Right ventricle myocardium inferior (tissue), 1 donor: ENCODE measurements at places on chromosomes 3 and 15.

DNA sequence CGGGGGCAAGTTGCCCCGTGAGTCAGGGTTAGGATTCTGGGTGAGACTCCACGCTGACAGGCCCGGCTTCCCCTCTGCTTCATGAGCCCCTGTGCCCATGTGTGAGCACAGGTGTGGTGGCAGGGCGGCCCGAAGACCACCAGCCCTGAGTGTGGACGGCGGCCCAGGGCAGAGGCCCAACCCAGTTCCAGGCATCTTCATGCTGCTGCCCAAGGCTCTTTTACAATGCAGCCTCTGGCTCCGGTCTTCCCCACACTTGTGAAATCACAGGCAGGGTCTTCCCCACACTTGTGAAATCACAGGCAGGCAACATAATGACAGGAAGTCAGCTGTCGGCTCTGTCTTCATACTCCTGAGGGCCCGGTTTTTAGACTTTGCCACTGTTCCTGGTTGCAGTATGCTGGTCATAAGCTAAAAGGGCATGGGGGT lies 78.8 kb downstream of the AAGAB start:
- DNase-seq, result peak; percentile 79

GRCh38 chr15:26864664-26865191 lies 2.1 kb upstream of the GABRA5 start:
- no peak for DNase-seq

DNA sequence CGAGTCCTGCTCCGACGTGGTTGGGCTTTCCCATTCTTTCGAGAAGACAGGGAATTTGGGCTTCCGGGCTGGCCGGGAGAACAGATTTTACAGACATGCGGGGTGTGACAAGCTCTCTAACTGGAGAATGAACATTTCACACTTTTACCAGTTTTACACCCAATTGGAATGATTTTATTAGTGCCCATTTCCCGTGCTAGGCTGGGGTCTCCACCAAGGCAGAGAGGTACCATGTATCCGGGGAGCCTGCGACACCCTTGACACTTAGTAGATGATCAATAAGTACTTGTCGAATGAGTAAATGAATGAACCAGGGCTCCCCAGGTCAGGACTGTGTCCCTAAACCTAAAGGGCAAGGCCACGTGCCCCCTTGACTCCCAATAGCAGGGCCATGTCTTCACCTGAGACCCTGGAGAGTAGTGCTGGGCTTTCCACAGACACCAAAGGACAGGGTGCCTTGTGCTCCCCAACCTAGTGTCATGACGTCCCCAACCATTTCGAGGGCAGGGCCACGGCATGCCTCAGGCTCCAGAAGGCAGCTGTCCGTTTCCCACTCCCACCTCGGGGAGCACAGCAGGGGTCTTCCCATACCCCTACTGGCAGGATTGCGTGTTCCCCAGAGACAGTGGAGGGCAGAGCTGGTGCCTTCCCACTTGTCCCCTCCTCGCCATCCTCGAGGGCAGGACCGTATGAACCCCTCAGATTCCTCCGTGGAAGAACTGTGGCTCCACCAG lies 679 bp upstream of the MYD88 start:
- no peak for DNase-seq

DNA sequence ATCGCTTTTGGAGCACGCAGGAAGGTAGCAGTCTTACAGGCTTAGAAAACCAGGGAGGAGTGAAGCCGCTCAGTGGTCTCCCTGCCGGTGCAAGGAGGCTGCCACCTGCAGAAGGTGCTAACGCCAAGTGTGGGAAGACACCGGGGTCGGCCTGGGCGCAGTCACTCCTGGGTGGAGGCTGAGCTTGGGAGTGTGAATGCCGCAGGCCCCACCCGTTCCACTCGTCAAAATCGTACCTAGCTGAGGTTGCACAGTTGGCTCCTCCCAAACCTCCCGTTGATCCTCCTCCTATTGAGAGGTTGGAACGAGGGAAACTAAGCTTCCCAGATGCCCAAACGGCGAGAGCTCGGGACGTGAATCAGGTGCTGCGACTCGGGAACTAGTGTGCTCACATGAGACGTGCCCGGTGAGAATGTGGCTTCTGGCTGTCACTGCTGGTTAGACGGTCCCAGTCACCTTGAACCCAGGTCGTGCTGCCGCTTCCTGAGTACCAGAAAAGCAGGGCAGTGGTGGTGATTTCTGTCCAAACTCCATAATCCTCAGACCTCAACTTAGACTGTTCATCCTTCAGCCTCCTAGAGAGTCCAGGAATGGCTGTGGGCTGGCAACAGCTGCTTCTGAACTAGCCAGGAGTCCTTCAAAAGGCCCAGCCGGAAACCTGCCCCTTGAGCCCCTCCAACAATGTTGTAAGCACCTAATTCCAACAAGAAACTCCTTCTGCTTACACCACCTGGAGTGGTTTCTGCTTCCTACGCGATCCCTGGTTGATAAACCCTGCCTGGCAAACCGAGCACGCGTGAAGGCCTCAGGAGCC lies 156.0 kb downstream of the XXYLT1 start:
- no peak for DNase-seq

DNA sequence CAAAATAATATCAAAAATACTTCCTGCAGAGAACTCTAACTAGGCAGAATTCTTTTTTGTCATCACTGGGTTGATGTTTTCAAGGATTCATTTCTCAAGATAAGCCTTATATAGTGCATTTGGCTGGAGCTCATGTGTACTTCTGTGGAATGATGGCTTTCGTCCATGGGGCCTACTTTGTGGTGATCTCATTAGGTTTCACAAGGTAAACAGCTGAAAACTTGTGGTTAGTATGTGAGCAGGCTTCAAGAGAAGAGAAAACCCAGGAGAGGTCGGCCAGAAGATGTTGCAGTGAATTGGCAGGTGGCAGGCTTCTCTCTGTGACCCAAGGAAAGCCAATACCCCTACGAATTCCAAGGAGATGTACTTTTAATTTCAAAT lies 121.4 kb upstream of the PHLDB2 start:
- DNase-seq, result no peak

DNA sequence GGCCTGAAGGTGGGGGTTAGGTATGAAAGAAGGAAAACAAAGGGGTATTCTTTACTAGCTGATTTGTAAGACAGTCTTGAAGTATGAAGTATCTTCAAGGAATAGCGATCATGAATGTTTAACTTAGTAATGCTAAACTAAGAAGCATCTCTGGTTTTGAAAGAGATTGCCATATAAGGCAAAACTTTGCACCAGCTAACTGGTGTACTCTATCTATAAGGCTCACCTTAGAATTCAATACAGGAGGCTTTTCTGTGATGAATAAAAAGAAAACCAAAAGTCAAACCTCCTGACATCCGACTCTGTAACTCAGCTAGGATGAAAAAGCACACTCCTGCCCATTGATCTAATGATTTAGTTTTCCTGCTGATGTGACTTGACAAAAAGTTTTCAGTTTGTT lies 54.7 kb downstream of the FOXP1 start:
- DNase-seq, result no peak

DNA sequence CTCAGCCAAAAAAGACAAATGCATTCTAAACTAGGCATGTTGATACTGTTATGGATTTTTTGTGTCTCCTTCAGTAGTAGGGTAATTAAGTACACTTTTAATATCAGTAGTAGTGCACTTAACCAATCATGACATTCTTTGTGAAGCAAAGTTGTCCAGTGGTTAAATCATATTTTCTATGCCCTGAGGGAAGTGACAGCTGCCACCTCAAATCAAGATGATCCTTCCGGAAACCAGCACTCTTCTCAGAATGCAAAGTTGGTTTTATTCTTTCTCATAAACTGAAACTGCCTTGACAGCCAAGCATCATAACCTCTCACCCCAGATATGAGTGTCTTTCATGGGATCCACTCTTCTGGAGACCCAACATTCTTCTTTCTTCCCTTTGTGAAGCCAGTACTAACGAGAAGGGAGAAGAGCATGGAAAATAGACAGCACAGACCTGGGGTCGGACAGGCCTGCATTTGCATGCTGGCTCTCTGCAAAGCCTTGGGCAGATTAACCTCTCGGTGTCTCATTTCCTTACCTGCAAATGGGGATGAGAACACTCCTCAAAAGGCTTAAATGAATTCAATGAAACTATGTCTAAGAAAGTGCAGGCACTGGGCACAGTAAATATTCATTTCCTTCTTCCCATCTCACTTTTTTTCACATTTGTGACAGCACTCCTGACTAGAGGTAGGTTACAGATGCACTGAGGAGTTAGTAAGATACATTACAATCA lies 13.2 kb downstream of the AAGAB start:
- DNase-seq, result no peak

DNA sequence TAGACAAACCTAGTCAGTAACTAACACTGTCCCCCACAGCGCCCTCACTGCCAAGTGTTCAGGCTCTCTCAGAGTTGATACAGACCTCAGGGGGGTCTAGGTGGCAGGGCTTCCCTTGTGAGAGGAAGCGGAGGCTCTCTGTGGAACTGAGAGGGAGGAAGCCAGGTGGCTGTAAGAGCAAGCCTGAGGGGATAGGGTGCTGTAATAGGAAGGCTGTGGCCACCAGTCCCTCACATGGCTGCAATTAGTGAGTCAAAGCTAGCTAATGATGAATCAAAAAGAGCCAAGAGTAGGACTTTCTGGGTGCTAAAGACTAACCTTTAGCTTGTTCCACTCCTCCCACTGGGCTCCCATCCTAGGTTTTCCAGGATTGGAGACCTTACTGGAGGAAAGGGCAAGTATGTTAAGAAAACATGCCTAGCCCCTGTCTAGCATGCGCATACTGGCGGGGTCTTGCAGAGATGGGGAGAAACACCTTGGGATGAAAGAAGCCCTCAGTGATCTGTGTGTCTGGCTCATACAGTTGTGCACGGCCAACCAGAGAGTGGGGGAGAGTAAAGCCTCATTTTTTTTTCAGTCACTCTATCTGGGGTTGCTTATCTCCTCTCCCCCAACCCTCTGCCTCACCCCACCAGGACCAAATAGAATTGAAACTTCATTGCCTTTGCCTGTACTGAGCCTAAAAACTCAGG lies 13.3 kb upstream of the SOX2 start:
- DNase-seq, result no peak

- DNase-seq, result no peak
Observed at GRCh38 chr3:195046441-195046840, 224.5 kb downstream of the XXYLT1 start.

DNA sequence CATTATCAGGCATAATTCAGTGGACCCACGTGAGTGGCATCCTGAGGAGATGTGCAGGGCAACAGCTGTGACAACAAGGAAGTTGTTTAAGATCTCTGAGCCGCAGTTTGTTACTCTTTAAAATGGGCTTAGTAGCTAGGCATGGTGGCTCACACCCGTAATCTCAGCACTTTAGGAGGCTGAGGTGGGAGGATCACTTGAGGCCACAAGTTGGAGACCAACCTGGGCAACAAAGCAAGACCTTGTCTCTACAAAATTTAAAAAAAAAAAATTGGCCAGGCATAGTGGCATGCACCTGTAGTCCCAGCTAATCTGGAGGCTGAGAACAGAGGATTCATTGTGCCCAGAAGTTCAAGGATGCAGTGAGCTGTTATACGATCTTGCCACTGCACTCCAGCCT lies 12.2 kb downstream of the SUCLG2 start:
- DNase-seq, result no peak

- DNase-seq, result no peak
Observed at GRCh38 chr3:21691036-21691435, 60.0 kb downstream of the ZNF385D start.

GRCh38 chr3:36991923-36992805 lies 767 bp downstream of the EPM2AIP1 start:
- DNase-seq, result no peak

DNA sequence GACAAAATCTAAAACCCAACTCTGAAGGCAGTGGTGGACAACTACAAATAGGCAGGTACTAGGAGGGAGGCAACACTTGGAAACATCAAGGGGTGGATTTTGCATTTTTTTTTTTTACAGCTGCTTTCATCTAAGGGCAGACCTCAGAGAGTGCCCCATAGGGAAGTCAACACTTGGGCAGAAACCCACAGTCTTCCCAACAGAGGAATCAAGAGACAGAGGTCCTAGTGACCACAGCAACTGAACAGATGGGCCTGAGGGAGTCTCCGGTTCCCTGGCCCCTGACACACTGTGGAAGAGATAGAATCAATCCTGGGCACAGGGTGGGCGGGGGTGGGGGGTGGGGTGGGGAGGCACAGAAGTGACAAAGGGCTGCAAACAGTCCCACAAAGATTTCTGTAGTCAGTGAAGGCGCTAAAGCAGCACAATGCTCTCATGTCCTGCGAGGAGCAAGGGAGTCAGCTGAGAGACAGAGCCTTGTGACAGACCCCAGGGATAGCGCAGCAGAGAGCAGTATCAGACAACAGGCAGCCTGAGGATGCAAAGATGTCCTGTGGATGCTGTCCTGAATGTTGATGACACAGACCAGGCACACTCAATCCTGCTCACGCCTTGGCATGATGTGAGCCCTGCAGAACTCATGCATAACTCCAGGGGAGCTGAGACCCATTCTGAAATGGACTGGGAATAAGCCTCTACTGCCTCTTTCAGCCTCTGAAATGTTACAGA lies 6.9 kb upstream of the RFTN1 start:
- no peak for DNase-seq

DNA sequence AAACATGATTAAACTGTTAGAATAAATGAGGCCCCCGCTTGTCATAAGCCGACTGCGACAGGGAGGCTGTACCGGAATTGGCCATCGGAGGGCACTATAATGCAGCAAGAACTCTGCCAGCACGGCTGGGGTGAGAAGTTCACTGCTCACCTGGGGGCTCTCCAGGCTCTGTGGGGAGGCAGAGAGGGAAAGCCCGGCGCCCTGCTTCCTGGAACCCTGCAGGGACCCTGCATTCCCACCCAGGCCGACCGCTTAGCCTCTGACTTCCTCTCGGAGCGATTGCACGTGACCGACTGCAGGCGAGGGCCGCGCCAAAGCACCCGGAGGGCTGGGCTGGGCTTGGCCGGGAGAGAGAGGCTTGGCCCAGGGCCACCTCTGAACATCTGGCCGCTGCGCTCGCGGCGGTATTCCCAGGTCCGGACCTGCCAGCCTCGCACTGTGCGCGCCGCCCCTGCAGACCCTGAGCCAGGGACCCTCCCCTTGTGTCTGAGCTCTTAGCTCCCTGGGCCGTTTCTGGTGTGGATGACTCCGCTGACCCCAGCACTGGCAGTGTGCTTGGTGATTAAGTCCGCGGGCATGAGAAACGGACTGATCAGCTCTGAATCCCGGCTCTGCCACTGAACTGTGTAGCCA lies 26.2 kb downstream of the DRD3 start:
- peak; percentile 90 for DNase-seq

DNA sequence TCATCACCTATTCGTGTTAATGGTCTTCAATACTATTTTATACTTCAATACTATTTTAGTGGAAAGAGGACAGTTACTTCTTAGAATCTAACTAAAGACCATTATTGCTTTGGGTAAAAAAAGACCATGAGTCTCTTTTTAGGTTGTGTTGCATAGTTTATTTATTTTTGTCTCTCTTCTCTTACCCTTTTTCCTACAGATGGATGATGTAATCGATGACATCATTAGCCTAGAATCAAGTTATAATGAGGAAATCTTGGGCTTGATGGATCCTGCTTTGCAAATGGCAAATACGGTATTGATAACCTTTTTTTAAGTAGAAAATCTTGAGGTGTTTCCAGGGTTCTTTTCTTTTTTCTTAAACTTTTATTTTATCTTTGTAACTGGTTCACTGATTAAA lies 58.5 kb upstream of the SAMMSON start:
- DNase-seq, result no peak
